ENCODE measurements at places on chromosomes 13 and 19.

- no peak for DNase-seq
These were observed 5.7 kb upstream of the CDC42EP5 start for GRCh38 chr19:54478677-54479266.

- no peak for DNase-seq
These were observed 8.1 kb upstream of the CD79A start for GRCh38 chr19:41868989-41869300.

DNA sequence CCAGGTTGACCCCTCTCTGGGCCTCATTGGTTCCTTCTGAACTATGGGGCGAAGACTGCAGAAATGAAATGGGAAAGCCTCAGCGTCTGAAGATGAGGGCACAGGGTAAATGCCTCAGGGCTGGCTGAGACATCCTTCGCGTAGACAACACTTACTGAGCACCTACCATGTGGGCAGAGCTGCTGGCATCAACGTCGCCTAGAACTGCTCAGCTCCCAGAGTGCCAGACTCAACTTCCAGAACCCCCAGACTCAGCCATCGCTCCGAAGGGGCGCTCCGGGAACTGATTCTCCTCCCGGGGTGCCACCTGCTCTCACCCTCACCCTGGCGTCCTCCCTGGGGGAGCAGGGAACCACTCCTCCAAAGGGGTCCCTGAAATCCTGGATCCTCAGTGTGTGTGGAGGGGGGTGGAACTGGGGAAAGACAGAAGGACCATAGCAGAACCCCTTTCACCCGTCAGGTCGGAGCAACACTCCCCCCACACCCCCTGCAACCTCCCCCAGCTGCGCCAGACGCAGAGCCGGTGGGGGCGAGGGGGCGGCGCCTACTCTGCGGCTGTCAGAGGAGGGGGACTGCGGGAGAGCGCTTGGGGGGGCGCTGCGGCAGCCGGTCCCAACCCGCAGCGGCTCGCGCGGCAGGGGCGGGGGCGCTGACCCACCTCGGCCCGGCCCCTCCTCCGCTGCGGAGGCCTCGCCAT is 8.2 kb upstream of the NFIC start:
- DNase-seq: no peak

DNA sequence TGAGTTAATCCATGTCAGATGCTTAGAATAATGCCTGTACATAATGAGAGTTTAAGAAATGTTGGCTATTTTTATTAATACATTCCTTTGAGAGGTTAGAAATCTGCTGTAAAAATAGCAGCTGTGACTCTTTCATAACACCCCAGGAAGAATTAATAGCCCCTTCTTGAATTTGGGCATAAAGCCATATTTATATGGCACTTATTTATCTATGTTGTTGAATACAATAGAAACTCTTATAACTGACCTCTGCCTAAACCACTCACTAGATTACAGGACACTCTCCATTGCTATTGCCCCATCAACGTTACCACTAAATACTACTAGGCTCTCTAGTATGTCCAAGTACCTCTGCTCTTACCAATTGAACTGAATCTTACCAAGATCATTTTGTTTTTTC is 16.3 kb downstream of the NEK5 start:
- no peak for DNase-seq

DNA sequence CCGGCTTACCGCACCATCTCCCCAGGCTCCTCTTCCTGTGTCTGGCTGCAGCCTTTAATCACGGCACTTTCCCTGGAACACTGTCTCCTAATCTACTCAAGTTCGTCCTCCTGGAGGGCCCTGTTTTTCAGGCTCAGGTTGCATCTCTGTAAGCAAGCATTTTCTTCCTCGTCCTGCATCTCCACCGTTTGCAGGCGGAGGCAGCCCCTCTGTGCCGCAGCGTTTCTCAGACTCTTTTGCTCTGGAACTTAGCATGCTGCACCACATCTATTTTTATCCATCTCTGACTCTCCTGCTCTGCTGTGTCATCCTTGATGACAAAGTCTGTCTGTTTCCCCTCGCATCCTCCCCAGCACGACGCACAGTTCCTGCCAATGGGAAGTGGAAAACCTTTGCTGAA is 117.5 kb downstream of the ATP8A2 start:
- no peak for DNase-seq

DNA sequence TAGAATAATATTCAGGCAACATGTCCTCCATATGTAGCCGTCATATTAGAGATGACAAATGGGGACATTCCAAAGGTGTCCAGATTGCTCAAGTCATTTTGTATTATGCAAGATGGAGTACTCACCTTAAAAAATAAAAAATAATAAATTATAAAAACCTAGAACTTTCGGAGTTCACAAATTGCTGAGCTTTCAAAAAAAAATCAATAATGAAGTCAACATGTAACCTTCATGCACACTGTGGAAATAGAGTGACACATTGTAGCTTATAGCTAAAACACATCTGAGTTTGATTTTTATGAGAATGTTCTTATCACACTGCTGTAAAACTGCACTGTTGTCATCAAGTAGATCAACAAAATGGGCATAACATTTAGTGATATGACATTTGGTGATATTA is 411.2 kb downstream of the GPC6 start:
- DNase-seq: no peak

GRCh38 chr19:30556230-30556711 is 184.1 kb downstream of the ZNF536 start:
- DNase-seq: no peak

DNA sequence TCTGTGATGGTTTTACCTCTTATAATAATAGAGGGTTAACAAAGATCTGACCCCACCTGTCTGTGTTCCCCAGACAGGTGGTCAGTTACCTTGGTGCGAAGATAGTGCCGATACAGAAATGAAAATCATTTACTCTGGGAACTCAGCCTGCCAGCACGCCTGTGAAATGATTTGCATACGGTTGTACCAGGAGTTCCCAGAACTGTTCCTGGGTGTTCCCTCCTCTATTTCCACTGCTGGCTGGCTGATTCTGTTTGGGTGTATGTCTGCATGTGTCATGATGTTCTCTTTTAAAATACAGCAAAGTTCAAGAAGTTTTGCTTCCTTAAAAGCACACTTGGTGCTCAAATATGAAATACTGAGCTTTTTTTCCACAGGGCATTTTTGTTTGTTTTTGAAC is 527.1 kb downstream of the FGF9 start:
- DNase-seq: no peak

GRCh38 chr13:43411741-43412140 is 375.0 kb downstream of the ENOX1 start:
- no peak for DNase-seq

GRCh38 chr13:67935626-67936025 is 705.5 kb upstream of the PCDH9 start:
- DNase-seq: no peak

- DNase-seq: no peak
These were observed 9.4 kb upstream of the SPART start for GRCh38 chr13:36355632-36356031.

DNA sequence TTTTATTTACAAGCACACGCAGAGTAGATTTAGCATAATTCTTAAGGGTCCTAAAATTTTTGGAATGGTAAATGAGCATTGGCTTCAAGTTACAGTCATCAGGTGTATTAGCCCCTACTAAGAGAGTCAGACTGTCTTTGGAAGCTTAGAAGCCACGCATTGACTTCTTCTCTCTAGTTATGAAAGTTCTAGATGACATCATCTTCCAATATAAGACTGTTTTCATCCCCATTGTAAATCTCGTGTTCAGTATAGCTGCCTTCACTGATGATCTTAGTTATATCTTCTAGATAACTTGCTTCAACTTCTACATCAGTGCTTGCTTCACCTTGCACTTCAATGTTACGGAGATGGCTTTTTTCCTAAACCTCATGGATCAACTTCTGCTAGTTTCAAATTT is 148.8 kb upstream of the SLITRK1 start:
- no peak for DNase-seq

- DNase-seq: no peak
These were observed 4.7 kb downstream of the DNMT1 start for GRCh38 chr19:10190026-10190425.

DNA sequence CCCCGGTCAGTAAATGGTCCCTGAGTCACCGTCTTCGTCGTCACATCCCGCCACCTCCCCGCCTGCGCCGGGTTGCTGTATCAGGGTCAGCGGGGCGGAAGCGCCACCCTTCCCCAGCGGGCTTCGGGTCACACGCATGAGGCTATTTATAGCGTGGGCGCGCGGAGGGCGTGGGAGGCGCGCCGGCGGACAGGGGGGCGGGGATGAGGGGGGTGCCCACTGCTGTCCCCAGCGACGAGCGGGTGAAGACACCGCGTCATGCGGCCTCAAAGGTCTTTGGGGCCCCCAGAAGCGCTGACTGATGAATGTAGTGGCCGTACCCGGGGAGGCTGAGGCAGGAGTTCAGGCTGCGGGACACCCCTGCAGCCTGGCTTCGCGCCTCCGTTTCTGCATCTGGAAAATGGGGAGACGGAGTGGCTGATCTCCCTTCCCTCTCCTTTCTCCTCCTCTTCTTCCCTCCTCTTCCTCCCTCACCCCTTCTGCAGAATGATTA is 7.9 kb downstream of the UNC13A start:
- DNase-seq: no peak
